ENCODE measurements at places on chromosomes 11 and 22.

DNA sequence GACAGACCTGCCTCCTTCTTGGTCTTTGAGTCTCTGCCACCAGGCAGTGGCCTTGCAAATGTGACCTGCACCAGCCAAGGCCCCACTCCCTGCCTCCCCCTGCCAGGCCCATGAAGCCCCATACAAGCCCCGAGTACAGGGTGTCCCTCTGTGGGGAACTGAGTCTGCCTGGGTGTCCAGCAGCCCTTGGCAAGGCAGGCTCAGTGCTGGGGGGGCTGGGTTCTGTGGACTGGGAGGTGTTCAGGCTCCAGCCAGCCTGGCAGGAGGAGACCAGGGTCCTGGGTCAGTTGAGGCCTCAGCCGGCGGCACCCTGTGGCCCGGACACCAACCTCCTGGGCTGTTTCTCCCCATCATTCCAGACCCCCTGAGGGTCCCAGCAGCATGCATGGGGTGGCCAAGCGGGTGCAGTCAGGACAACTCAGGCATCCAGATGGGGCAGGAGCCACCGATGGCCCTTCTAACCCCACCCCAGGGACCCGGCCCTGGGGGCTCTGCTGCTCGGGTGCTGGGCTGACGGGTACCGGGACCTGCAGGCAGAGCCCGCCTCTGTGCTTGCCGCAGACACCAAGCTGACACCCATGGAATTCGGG lies 5.7 kb downstream of the MUC5AC start:
- DNase-seq: no peak

- no peak for DNase-seq
These were observed 45.0 kb downstream of the BBOX1 start for GRCh38 chr11:27085605-27086004.

- DNase-seq: no peak
These were observed 633.0 kb downstream of the TBC1D22A start for GRCh38 chr22:47395481-47395880.

- DNase-seq: no peak
These were observed 919.3 kb downstream of the NTM start for GRCh38 chr11:132289590-132290256.

- DNase-seq: no peak
These were observed 16.4 kb upstream of the IL2RB start for GRCh38 chr22:37165940-37166674.

DNA sequence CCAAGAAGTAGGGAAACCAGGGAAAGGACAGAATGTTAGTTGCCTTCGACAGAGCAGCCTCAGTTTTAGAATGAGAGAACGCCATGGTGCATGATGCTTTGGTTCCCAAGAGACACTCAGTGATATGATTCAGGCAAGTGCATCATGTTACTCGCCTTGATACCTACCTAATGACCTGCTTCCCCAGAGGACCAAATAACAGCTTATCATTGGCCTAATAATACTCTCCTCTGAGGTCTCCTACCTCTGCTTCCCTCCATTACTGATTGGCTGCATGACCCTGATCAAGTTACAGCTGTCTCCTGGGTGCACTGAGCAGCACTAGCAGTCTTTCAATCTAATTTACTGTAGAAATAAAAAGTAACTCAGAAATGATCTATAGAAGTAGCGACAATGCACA lies 979.7 kb upstream of the FAT3 start:
- no peak for DNase-seq

- no peak for DNase-seq
These were observed 124.3 kb downstream of the TRIM29 start for GRCh38 chr11:120013325-120014250.

- DNase-seq: no peak
These were observed 48.0 kb downstream of the MCHR1 start for GRCh38 chr22:40727070-40727963.

GRCh38 chr22:46815132-46815531 lies 52.7 kb downstream of the TBC1D22A start:
- no peak for DNase-seq

- no peak for DNase-seq
These were observed 506.1 kb upstream of the KIRREL3 start for GRCh38 chr11:127506647-127507046.

DNA sequence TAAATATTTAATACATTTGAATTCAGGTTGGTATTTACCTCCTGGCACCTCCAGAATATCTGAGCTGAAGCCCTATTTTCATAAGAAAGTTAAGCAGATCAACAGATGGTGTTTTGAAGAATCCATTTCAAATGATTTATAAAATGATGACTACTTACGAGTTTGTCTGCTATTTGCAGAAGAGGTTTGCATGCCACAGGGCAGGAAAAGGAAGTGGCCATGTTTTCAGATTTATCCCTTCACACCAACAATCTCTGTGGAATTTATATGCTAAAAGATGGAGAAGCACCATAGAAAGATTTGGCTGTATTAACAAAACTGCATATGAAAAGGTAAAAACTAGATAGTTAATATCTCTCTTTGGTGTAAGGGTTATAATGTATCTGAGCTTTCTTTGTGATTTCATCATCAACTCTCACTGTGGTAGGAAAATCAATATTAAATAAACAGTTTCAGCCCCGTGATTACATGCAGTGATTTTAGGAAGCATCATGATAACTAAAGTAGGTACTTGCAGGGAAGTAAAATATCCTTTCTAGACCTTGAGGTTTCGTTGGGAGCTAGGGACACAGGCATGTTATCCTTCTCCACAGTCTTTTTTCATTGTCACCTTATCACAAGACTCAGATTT lies 2.6 kb downstream of the BMAL1 start:
- no peak for DNase-seq

DNA sequence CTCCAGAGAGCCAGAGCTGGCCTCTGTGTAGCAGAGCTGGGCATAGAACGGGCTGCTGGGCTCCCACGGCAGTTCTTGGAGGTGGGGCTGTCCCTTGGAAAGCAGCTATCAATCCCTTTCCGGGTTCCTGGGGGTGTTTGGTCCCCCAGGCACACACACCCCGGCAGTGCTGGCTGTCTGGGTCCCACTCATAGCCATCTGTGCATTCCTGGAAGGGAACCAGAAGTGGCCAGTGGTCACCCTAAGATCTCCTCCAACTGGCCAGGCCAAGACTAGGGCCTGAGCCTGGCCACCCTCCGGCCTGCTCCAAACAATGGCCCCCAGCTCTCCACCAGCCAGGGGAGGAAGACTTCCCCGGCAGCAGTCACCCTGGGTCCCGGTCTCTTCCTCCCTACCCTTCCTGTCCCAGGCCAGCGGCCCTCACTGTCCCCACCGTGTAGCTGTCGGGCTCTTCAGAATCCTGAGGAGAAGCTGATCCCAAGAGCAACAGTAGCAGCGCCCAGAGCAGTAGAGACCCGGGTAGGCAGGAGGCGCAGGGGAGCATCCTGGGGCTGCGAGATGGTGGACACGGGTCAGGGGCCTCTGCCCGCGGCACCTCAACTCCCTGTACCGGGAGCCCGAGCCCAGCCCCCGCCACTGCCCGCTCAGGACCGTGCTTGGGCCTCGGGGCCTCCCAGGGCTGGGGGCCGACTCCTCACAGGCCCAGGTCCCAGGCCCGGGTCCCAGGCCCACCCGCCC lies 620 bp downstream of the EFEMP2 start:
- DNase-seq: no peak
